Activated CD4-positive, alpha-beta T cell treated with anti-CD3 and anti-CD28 coated beads, Interleukin-2, Interleukin-6, amounts not matched to agents 100 ng/mL and 50 ng/mL, durations not matched to agents 16 hours and 8 hours (primary cell): ENCODE measurements at places on chromosomes 13 and 19.

- no peak for DNase-seq
These were observed 18.5 kb upstream of the KCTD4 start for GRCh38 chr13:45219123-45219891.

DNA sequence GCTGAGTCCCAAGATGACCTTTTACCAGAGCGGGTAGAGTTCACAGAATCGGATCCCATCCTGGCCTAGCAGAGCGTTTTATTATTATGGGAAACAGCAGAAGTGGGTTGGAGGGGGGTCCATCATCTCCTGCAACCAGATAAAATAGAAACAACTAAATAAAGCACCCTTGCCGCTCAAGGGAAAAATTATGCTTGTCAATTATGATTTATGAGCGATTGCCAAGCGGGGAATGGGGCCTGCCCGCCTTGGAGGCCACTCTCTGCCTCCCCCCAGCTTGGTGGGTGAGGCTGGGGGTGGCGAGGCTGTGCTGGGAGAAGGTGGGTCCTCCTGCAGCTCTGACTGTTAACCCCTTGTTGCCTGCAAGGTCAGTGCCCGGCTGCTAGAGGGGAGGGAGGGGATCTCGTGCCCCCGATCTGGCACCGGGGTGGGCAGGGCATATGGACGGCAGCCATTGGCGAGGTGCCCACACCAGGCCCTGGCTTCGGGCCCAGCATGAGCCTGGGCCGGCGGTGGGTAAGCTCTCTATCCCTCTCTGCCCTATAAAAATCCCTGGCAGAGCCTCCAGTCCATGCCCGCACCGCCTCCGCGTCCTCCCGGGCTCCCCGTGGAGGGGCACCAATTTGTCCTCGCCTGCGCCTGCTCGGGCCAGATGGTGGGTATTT, 129.1 kb downstream of the URI1 start:
- no peak for DNase-seq

DNA sequence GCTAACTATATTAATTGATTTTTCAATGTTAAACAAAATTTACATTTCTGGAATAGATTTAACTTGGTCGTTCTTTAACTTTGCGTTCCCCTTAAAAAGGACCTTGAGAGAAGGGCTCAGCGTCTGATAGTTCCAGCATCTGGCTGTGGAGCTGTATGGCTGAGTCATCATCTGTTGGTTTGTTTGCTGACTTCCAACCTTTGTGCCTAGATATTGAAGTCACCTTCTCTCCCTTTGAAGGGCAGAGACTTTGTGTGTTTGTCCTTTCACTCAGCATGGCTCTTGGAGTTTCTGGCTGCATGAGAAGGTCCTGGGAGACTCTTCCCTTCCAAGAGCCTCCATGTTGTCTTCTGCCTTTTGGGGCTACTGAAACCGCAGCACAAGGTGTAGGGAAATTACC, 16.6 kb upstream of the IRS2 start:
- no peak for DNase-seq

- DNase-seq, result no peak
These were observed 9.2 kb upstream of the KLHL1 start for GRCh38 chr13:70117338-70117905.

- DNase-seq, result no peak
These were observed 1.2 kb upstream of the UPK1A start for GRCh38 chr19:35665157-35665556.

- no peak for DNase-seq
These were observed 5.1 kb downstream of the NOTCH3 start for GRCh38 chr19:15195371-15196334.

GRCh38 chr13:106246666-106247188, 288.7 kb downstream of the EFNB2 start:
- no peak for DNase-seq

- peak; percentile 40 for DNase-seq
These were observed 989 bp upstream of the SSC5D start for GRCh38 chr19:55486971-55487923.

DNA sequence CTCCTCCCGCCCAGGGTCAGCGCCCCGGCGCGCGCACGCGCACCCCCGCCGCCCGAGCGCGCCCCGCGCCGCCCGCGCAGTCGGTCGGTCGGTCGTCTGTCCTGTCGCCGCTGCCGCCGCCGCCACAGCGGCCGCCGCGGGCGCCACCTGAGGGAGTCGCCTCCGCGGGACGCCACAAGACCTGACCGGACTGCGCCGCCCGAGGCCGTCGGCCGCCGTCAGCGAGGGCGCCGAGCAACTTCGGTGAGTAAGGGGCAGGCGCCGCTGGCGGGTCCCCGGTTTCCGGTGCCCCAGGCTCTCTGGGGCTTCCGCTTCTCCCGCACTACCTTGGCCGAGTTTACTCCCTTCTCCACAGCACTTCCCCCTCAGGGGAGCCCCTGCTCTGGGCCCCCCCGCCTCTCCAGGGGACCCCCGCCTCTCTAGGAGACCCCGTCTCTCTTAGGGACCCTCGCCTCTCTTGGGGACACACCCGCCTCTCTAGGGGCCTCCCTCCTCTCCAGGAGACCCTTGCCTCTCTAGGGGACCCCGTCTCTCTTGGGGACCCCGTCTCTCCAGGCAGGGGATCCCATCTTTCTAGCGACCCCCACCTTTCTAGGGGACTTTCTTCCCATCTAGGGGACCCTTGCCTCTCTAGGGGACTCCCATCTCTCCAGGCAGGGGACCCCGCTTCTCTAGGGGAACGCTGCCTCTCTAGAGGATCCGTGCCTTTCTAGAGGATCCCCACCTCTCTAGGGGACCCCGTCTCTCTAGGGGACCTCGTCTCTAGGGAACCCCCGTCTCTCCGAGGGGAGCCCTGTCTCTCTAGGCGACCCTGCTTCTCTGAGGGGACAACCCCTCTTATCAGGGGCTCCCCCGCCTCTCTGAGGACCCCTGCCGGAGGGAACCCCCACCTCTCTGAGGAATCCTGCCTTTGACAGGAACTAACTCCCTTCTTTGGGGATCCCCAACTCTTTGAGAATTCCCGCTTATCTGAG, 19.3 kb upstream of the GATAD2A start:
- no peak for DNase-seq

- no peak for DNase-seq
These were observed 199.5 kb downstream of the NDFIP2 start for GRCh38 chr13:79680485-79680884.

DNA sequence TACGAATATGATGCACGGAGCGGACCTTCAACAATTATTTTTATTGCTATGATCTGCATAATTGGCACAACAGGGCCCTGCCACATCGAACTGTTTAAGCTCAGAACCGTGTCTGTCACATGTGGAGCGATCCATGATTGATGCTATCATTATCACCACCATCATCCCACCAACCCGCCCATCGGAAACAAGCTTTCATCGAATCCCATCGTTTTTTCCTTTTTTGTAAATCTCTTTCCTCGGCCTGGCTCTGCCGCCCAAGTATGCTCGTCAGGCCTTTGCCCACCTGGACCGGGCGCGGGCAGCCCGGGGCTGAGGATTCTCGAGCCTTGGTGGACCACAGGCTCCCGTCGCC, 533 bp upstream of the DCAF15 start:
- no peak for DNase-seq

- DNase-seq, result no peak
These were observed 1.0 kb downstream of the PCID2 start for GRCh38 chr13:113207460-113207859.

DNA sequence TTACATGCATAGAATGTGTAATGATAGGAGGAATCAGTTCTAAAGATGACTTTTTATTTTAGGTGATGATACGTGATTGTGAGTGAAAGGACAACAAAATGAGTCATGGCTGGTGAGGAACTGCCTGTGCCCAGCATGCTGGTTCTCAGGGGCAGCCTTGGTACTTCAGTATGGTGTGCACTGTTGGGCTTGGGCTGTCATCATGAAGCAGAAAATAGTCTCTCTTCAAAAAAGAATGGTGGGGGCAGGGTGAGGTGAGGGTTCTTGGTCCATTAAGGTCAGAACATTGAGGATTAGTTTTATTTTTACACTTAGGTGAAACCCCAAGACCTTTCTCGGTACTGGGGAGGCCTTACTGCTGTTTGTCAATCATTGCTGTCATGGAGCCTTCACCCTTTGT, 309.5 kb downstream of the MTUS2 start:
- peak; percentile 14 for DNase-seq

- no peak for DNase-seq
These were observed 180.5 kb downstream of the IRS2 start for GRCh38 chr13:109605846-109606245.

DNA sequence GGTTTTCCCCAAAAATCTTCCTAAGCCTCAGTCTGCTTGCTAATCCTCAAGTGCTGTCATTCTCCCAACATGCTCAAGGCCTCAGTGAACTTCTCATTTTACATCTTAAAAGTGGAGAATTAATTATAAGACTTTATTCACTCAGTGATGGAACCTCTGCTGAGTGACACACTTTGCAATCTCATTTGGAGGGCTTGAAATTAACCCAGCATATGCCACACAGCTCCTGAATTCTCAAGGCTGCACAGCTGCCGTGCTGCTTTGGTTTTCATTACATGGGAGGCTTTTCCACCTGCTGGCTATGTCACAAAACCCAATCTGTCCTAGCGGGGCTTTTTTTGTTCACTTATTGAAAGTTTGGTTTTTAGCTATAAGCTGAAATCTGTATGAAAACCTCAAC, 28.3 kb upstream of the SERPINE3 start:
- DNase-seq, result no peak

DNA sequence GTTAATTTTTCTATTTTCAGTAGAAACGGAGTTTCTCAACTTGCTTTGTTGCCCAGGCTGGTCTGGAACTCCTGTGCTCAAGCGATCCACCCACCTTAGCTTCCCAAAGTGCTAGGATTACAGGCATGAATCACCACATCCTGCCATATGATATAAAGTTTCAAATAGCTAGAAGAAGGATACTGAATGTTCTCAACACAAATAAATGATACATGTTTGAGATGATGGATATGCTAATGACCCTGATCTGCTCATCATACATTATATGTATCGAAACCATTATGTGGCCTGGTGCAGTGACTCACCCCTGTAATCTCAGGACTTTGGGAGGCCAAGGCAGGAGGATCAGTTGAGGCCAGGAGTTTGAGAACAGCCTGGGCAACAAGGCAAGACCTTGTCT, 11.5 kb downstream of the CIB3 start:
- peak; percentile 43 for DNase-seq

GRCh38 chr13:97141564-97142005, 80.5 kb upstream of the MBNL2 start:
- peak; percentile 71 for DNase-seq

DNA sequence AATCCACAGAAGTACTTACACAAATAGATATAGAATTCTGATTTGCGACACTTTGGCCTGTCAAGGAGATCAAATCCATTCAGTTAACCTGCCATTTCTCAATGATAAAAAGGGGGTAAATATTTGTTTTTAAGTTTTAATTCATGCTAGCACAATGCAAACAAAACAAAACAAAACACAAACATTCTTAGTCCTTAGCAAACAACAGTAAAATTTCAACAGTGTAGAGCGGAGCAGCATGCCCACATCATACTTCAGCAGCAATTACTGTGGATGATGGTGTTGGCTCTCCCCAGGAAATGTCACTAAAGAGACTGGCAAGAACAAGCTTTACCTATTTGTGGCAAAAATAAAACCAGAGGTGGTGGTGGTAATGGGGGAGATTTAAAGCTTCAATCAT, 625.2 kb upstream of the PCDH20 start:
- no peak for DNase-seq

DNA sequence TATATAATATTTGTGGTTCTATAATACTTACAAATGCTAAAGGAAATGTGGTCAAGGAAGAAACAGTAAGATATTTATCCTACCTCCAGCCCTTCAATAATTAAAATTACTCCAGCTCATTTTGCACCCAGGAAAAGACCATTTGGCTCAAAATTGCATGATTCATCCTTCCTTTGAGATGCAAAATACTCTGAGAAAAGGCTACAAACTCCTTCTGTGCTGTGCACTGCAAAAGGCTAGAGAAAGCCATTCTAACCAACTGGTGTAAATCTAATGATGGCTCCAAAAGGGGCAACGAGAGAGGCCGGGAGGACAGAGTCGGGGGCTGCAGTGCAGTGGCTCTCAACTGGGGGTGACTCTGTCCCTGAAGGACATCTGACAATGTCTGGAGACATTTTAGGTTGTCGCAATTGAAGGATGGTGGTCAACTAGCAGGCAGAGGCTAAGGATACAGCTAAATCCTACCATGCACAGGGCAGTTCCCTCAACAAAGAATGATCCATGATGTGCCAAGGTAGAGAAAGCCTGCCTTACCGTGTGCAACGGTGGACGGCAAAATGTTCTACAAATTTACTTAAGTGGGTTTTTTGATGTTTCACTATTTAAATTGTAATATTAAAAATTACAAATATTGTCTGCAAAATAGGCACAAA, 32.6 kb downstream of the SLC7A1 start:
- no peak for DNase-seq
